ENCODE measurements at places on chromosomes 13 and 19. TPM values are rescaled to one million over a fixed set of nuclear protein-coding genes. Genes with fewer than 3 reads are reported as not detected.

OR7A5 gene
- total RNA-seq: not detected

- DNase-seq: no peak
Measured at GRCh38 chr13:49183672-49184325, 36.3 kb upstream of the MLNR start.

GRCh38 chr19:36257520-36257876 is 42.6 kb downstream of the ZNF146 start:
- no peak for DNase-seq

SLC27A5 gene
- 14.1 TPM for total RNA-seq

- no peak for DNase-seq
Measured at GRCh38 chr19:8310342-8311055, 2.3 kb upstream of the CD320 start.

GRCh38 chr13:112530861-112531260 is 57.1 kb downstream of the TUBGCP3 start:
- DNase-seq: no peak

- no peak for DNase-seq
Measured at GRCh38 chr19:44611812-44612295, 1.5 kb upstream of the IGSF23 start.

ITGBL1 gene
- 0.21 TPM for total RNA-seq

GRCh38 chr13:108527844-108528243 is 101.6 kb upstream of the MYO16 start:
- no peak for DNase-seq

DNA sequence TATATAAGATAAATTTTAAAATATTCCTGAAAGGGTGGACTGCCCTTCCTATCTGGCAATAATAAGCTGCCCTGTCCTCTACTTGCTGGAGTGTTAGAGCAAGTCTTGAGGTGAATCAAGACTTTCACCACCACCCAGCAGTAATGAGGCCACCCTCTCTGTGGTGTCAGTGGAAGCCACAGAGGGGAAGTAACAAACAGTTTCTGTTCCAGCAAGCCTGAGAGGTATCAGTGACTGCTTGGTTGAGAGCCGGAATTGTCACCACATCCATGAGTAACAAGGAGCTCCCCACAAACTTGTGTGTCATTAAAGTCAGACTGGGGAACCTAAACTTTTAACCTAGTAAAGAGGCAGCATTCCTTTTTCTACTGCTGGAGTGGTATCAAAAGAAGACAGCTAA is 532.7 kb upstream of the SPRY2 start:
- no peak for DNase-seq

EDDM13 gene
- total RNA-seq: not detected

- DNase-seq: no peak
Measured at GRCh38 chr19:38837656-38838121, 6.1 kb upstream of the ECH1 start.

GZMM gene
- total RNA-seq: not detected
